ENCODE measurements at places on chromosomes 5 and 9.

- DNase-seq = no peak
Measured at GRCh38 chr9:127015921-127016512, 101.4 kb downstream of the RALGPS1 start.

DNA sequence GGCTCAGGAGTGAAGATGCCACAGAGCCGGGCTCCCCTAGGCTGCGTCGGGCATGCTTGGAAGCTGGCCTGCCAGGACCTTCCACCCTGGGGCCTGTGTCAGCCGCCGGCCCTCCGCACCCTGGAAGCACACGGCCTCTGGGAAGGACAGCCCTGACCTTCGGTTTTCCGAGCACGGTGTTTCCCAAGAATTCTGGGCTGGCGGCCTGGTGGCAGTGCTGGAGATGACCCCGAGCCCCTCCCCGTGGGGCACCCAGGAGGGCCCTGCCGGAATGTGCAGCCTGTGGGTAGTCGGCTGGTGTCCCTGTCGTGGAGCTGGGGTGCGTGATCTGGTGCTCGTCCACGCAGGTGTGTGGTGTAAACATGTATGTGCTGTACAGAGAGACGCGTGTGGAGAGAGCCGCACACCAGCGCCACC lies 113.1 kb downstream of the RXRA start:
- no peak for DNase-seq

DNA sequence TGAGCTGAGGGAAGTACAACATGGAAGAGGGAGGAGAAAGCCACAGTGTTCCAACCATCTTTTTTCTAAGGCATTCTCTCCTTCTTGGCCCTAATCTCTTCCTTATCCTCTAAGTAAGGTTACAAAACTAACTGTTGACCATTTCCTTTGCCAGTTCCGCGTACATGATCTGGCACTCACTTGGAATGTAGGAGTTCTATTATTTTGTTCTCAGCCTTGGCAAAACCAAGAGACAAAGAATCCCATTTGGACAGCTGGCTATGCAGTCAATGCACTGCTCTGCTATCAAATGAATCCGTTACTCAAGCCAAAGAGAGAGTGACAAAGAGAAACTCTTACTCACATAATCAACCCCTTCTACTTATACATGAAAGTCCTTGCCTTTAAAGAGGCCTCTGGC lies 410.3 kb downstream of the DTWD2 start:
- no peak for DNase-seq

DNA sequence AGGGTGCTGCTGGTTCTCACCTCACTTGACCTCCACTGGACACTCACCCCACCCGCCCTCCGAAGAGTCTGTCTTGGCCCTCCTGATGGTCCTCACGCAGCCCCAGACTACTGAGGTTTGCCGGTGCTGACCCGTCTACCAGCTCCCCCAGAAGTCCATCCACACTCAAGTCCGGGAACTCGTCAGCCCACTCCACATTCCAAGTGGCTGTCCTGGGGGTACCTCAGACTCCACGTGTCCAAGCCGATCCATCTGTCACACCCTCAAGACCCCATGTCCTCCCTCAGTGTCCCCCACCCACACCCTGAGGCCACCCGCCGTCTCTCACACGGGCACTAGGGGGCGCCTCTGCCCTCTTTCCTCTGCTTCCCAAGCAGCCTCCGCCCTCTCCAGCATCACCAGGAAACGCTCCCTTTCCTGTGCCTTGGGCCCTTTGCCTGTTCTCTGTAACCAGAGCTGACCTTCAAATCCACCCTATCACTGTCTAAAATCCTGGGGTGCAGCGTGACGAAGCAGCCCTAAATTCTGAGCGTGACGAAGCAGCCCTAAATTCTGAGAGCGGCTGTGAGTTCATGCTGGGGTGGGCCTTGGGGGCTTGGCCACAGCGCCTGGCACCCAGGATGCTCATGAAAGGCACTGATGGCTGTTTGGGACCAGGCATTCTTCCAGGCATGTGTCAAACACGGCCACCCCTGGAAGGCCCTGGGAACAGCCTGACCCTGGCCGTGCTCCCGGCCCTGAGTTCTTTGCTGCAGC lies 95.7 kb downstream of the KCNT1 start:
- DNase-seq = peak; percentile 35

DNA sequence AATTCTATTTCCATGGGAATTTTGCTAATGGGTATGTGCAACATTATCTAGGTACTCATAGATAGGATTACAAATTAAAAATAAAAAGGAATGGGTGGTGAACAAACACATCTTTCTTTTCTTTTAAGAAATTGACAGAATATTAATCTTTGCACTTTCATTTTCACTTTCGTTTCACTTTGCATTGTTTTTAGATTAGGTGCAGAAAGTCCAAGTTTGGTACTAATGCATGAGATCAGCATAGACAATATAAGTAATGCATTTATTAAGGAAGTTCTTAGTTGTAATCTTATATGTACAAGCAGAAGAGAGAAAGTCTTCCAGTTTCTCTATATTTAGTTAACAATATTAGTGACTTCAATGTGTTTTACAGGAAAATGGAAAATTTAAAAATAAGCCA lies 196.5 kb downstream of the COMMD10 start:
- no peak for DNase-seq

DNA sequence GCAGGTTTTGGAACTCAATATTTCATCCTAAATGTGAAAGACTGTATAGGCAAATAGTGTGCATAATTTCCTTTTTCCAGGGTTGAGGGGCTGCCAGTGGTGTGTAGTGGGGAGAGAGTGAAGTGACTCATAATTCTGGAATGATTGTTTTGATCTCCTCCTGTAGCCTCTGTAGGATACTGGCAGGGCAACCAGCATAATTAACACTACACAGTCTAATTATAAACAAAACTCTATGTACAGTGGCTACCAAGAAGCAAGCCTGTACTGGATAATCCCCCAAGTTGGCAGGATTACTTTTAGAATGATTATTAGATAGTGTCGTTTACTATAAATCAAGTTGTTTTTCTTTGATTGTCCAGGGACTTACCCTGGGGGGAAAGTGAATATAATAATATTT lies 32.2 kb downstream of the LNPEP start:
- DNase-seq = no peak

- peak; percentile 37 for DNase-seq
Measured at GRCh38 chr9:77977210-77977611, 54.4 kb downstream of the GNAQ start.

GRCh38 chr5:41270423-41271251 lies 57.3 kb upstream of the C6 start:
- DNase-seq = no peak

DNA sequence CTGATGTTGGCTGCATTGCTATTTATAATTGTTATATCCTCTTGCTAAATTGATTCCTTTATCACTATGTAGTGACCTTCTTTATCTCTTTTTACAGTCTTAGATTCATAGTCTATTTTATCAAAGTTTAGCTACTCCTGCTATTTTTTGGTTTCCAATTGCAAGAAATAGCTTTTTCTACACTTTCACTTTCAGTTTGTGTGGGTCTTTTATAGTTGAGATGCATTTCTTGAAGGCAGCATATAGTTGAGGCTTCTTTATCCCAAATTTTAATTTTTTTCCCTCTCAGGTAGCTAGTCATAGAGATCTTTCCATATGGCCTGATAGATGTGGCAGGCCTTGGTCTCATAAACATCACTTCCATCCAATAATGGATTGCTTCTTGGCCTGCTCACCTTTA lies 228.5 kb downstream of the COMMD10 start:
- no peak for DNase-seq

DNA sequence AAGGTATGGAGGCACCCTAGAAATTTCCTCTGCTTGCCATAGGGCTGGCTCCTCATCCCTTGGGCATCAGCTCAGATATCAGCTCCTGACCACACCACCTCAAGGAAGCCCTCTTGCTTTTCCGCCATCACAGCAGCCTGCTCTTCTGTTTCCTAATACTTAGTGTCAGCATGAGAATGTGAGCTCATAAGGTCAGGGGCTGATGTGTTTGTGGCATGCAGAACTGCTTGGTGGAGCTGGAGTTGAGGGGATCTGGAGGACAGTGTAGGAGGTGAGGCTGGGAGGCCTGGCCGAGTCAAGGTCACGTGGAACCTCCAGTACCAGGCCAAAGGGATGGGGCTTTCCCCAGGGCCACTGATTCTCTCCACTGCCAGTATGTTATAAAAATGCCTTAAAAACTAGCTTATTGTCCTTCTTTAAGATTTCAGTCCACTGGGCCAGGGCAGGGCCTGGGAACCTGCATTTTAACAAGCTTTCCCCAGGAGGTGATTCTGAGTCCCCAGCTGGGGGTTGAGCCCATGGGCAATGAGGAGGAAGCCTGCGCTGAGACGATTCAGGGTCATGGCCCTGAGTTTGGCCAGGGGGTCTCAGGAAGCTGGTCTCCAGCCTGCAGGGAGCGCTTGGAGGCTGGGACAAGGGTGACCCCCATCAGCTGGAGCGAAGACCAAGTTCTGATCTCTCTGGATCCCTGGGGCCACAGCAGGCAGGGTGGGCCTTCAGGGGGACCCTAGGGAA lies 28.6 kb downstream of the DAB2IP start:
- no peak for DNase-seq

GRCh38 chr9:3896576-3896975 lies 370.8 kb upstream of the RFX3 start:
- DNase-seq = no peak

DNA sequence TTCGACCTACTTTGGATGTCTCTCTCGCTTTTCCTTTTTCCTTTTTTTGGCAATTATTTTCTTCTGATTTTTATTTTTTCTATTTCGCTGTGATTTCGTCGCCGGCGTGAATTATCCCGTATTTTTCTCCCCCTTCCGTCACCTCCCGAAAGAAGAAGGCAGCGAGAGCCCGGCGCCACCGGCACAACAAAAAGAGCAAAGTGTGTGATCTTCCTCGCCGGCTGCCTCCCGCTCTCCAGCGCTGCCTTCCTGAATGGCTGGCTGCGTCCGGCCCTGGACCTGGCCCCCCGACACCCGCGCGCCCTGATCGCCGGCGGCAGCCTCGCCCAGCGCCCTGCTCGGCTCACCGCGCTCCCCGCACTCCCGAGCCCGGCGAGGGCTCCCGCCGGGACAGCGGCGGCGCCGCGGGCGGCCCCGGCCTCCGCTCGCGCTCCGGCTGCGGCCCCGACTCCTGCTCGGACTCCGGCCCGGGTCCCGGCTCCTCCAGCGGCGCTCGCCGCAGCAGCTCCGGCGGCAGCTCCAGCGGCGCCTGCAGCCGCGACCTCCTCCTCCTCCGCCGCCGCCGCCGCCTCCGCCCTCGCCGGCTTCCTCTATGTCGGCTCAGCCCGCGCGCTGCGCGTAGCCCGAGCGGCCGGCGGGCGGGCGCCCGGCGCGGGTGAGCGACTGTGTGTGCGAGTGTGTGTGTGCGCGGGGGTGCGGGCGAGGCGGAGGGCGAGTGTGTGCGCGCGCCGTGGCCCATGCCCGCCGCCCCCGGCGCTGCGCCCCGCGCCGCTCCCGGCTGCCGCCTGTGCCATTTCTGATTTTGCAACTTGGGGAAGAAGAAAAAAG lies 960 bp downstream of the NR2F1 start:
- peak; percentile 41 for DNase-seq

DNA sequence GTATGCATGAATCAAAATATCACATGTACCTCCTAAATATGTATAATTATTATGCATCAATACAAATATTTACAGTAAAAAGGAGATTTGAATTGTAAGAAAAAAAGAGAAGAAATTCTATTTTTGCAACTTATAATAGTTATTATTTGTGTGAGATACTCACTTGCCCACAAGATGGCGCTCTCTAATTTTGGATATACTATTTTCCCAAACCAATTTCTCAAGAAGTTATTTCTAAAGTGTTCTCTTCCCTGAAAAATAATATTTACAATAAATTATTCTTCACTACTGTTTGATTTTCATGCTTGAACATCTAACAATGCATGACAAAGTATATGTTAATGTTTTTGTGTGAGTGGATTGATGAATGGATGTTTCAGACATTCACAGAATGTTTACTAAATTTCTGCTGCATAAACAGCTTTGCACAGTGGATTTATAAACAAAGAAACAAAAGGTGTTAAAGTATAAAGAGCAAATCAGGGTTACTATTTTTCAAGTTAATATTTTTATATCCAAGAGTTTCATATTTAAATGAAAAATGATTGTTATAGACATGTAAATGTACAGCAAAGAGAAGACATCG lies 503.4 kb downstream of the PDE4D start:
- no peak for DNase-seq

DNA sequence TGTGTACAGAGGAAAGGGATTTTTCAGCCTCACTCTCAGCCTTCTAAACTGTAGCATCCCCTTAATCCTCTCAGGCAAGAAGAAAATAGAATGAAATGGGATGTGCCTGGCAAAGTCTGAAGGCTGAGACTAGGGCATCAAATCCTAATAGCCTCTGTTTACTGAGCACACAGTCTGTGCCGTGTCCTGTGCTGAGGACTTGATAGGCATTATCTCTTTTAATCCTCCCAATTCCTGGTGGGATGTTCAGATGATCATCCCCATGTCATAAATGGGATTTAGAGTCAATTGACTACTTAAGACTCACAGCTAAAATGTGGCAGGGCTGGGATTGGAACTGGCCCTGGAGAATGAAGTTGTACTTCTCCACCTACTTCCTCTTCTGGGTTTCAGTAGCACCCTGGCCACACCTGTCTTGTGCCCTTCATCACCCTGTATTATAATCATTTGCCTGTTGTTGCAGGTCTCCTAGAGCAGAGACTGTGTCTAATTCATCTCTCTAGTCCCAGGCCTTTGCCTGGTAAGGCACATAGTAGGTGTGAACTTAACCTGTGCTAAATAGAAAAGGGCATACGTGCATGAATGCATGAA lies 81.0 kb downstream of the WWC1 start:
- DNase-seq = no peak

- peak; percentile 41 for DNase-seq
Measured at GRCh38 chr5:157219491-157220271, 39.0 kb downstream of the ITK start.

GRCh38 chr9:42386477-42386876 lies 203.0 kb downstream of the SPATA31A6 start:
- no peak for DNase-seq

DNA sequence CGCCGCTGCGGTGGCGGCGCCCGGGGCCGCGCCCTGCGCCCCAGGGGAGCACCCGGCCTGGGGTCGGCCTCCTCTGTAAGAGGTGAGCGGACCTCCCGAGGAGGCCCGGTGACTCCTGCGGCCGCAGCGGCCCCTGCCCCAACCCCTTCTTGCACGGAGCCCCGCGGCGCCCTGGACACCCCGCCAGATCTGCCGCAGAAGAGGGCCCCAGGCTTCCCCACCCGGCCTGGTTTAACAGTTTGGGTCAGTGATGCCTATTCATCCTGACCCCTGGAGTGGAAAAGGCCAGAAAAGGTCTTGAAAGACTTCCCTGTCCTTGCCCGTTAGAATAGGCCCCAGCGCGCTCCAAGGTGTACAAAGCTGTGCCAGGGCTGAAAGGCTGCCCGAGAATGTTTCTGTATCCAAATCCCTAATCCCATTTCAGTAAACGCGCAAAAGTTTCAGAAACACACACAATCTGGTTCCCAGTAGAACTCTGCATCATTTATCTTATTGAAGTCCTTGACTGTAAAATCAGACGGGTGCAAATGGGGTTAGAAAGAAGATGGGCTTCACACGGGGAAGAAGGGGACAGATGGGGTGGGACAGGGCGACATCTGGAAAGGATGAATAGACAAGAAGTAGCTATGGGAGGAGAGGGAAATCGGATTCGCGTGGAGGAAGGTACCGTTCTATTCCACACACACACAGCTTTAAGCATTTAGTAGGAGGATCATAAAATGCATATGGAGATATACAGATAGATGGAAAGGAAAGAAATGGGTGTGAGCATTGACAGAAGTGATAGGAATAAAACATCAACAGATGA lies 1.1 kb upstream of the SSBP2 start:
- DNase-seq = no peak

All from activated naive CD4-positive, alpha-beta T cell treated with Interleukin-2 at 50 U/mL for 16 hours (primary cell).